ENCODE measurements at places on chromosomes 2 and 18.

DNA sequence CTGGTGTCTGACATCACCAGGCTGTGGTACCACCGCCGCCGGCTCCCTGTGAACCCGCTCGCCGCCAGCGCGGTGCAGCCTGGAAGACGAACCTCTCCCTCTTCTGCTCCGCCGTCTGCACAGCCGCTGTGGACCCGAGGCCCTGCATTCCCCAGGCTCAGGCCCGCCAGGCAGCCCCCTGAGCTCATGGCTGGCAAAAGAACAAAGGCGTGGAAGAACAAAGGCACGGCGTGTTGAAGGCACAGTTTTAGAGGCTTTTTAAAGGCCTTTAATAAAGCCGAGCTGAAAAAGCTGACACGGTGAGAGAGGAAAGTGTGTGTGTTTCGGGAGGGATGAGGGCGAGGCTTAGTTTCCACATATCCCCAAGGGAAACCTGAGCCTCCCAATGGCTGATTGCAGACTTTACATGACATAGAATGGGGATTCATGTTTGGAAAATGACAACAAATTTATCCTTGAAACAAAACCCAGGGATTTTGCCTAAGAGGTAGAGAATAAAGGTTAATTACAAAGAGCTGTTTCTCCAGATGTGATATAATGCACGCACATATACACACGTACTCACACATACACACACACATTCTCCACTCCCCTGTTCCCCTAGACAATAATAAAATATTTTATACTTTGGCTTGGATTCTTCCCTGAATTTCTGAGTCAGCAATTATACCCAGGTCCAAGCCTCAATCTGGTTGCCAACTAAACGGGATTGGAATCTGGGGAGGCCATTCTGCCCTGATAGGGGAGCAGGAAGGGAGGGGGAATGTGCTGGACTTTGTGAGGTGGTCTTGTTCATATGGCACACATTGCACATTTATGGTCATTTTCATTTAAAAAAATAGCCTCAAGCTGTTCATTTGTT, 39.7 kb downstream of the RFX8 start:
- DNase-seq = no peak

- no peak for DNase-seq
Measured at GRCh38 chr2:120491111-120491625, 145.2 kb downstream of the INHBB start.

DNA sequence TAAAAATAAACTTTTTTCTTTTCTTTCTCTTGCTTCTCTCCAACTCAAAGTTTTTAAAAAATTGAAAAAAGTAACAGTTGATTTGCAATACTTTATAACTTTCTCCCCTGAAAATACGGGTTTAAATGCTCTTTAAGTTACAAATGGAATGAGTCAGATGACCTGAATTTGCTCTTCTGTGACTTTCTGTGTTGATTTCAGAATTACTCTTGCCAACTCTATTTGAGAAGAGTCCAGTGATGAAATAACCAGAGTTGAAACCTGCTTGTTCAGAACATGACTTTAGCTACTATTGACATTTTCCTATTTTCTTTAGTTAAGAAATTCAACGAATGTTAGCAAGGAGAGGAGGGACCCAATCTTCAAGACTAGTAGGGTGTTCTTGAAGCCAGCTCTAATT, 146.1 kb upstream of the ZSWIM2 start:
- no peak for DNase-seq

- DNase-seq = no peak
Measured at GRCh38 chr2:73050121-73050545, 21.4 kb downstream of the SFXN5 start.

DNA sequence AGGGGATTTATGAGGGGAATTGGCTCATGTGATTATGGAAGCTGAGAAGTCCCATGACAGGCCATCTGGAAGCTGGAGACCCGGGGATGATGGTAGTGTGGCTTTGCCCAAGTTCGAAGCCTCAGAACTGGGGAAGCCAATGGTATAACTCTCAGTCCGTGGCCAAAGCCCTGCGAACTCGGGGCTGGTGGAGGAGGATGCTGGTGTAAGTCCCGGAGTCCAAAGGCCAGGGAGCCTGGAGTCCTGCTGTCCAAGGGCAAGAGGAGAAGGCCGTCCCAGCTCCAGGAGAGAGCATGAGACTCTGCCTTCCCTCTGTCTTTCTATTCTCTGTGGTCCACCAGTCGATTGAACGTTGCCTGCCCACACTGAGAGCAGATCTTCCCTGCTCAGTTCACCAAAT, 43.2 kb upstream of the CABLES1 start:
- no peak for DNase-seq

- no peak for DNase-seq
Measured at GRCh38 chr2:44480068-44480467, 118.3 kb downstream of the CAMKMT start.

DNA sequence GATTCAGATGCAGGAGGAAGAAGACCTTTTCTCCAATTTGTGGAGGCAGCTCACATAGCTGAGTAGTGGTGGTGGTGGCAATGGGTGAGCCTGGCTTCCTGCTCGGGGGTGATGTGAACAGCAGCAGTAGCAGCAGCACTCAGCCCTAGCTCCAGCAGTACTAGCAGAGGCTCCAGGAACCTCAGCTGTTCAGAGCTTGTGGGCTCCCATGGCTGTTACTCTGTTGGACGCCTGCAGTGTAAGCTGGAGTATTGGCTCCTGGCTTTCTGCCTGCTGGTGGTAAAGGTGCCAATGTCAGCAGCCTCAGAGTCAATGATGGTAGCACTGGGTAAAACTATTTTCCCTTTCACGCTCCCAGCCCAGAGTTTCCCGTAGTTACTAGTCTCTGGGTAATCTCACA, 3.1 kb upstream of the SEH1L start:
- DNase-seq = no peak

- DNase-seq = no peak
Measured at GRCh38 chr18:24490539-24490938, 30.1 kb downstream of the HRH4 start.

GRCh38 chr2:40388161-40388560, 63.7 kb downstream of the SLC8A1 start:
- DNase-seq = no peak

- DNase-seq = no peak
Measured at GRCh38 chr18:50803592-50803991, 16.2 kb downstream of the MRO start.

GRCh38 chr18:13266218-13267100, 47.9 kb downstream of the LDLRAD4 start:
- DNase-seq = no peak

DNA sequence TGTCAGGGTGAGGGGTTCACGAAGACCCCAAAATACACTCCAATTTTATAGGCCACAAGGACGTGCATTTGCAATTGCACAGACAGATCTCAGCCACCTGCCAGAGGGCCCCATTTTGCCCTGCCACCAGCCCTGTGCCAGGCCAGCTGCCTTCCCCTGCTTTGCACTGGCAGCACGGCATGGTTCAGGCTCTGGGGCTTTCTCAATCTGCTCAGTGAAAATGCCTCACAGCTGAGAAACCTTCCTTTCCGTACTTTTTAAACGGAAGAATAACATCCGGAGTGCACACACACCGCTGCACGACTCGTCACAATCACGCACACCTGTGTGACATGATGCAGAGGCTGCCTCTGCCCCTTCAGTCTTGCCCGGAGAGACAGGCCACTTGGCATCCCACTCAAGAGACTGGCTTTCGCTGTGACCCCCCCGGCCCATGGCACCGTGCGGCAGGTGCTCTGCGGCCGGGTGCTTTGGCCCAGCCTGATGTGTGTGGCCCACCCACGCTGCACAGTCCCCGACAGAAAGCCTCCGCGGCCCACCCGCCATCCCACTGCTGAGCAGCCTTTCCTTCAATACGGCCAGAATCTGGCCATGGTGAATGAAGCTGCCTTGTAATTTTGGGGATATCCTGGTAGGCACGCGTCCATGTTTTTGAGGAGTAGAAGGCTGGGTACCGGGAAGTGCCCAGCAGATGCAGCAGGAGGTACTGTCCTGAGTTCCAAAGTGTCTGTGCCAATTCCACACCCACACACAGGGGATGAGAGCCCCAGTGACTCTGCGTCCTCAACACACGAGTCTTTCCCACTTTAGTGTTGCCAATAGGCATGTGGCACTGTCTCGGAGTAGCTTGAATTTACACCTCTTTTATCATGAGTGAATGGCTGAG, 88.8 kb downstream of the USP40 start:
- no peak for DNase-seq

DNA sequence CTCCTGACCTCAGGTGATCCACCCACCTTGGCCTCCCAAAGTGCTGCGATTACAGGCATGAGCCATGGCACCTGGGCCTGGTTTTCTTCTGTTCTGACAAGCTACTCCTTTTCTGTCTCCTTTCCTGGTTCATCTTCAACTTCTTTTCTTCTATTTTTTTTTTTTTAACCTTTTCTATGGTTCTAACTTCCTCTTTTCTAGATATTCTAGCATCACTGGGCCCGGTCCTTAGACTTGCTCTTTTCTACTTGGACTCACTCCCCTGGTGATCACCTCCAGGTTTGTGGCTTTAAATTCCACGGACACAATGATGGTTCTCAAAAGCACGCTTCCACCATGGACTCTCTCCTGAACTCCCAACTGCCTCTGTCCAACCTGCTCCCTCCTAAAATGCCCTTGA, 2.0 kb downstream of the EIF2AK2 start:
- no peak for DNase-seq

DNA sequence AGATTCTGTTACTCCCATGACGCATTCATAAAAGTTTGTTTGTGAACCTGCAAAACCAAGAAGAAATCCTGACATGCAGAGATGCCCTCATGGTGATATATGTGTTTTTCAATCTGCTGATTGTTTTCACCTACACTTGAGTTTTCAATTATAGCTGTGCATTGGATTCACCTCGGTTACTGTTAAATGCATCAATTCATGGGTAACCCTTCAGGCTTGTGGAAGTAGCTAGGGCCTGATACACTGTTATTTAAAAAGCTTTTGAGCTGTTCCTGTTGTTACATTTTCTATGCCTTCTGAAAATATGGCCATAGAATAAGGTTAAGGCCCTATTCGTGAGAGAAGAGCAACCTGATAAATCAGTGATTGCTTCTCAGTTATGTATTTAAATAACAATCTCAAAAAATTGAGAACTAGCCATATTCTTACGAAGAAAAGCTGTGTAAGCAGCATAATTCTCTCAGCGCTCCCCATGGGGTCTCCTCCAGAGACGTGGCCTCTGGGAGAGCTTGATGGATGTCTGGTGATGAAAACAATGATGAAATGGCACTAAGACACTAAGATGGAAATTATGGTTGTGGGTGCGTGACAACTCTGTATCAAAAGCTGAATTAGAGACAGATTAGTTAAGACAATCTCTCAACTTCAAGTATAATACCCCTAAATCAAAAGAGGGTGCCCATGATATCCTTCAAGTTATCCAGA, 60.5 kb downstream of the RIT2 start:
- DNase-seq = no peak

- DNase-seq = no peak
Measured at GRCh38 chr18:25465152-25465732, 113.3 kb upstream of the ZNF521 start.

DNA sequence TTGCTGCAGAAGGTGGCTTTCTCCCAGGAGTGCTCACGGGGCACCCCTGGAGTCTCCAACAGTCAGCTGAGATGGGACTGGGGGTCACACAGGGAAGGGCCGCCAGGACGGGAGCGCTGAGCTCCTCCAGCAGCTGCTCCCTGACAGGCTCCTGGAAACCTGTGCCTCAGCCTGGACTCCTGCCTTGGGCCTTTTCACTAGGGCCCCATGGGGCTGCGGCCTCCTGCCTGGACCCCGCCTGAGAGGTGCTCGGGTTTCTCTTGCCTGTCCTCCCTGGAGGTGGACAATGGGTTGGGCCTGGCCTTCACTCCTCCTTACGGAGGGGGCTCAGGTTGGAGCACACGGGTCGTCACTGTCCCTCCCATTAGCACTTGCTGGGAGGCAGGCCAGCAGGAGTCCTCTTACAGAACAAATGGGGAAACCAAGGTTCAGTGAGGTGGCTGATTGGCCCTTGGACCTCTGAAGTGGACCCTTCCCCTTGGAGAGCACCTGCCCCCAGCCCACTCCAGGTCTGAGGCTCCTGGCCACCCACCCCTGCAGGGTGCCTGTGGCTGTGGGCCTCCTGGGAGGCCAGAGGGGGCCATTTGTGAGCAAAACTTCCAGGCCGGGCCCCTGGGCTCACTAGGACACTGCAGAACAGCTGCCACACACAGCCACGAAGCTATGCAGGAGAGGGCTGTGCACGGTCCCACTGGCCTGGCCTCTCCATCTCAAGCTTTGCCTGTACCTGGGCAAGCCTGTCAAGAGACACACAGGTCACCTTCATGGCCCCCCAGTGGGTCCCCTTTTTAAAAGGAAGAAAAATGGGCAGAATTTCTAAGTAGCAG, 57.1 kb upstream of the ODC1 start:
- no peak for DNase-seq

DNA sequence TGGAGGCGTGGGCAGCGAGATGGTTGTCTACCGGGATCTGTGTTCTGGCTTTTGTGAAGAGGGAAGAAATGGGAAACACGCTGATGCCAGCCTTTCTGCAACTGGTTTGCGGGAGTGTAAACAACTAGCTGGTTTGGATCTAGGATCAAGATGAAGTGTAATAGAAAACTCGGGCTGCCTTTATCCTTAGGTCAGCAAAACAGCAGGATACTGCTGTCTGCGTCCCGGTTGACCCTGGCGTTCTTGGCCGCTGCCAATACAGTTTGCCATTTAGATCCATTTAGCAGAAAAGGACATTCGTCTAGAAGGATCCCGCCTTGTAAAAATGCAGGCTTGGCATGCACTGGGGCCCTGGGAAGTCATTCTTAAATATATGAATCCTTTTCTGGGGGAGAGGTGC, 42.0 kb downstream of the RAB31 start:
- no peak for DNase-seq

- DNase-seq = no peak
Measured at GRCh38 chr2:217875138-217875537, 127.7 kb downstream of the TNS1 start.

DNA sequence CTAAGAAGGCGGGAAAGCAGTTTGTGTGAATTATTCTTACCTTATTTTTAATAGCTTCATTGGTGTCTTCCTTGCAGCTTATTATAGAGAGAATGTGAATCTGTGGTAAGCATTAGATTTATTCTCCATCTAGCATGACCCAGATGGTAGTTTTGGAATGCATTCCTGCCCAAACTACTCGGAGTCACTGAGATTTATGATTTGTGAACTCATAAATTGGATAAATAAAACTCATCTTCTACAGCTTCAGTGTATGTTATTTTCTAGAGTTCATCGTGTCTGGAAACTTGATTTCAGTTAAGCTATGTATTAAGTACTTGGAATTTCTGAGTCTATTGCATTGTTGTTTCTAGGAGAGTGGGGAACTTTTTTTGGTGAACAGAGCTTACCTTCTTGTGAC, 170.5 kb downstream of the FAM210A start:
- no peak for DNase-seq
